Hematopoietic multipotent progenitor cell (in vitro differentiated cells): ENCODE measurements at places on chromosomes 7 and 10.

GRCh38 chr7:15446722-15447121 lies 115.1 kb downstream of the AGMO start:
- DNase-seq: no peak

DNA sequence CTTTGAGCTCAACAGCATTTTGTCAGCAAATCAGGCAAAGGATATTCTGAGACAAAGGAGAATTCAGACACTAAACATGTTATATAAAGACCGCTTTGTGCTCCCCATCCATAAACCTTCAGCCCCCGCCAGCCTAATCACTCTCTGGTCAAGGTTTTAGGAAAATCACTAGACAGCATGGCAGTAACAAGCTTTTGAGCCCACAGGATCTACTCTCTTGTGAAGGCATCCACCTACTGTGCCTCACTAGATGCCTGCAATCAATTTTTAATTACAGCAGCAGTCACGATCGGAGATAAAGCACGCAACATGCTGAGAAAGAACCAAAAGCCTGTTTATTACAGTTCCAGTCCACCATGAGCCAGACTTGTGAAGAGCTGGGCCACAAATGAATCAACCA lies 19.1 kb downstream of the PDE1C start:
- no peak for DNase-seq

DNA sequence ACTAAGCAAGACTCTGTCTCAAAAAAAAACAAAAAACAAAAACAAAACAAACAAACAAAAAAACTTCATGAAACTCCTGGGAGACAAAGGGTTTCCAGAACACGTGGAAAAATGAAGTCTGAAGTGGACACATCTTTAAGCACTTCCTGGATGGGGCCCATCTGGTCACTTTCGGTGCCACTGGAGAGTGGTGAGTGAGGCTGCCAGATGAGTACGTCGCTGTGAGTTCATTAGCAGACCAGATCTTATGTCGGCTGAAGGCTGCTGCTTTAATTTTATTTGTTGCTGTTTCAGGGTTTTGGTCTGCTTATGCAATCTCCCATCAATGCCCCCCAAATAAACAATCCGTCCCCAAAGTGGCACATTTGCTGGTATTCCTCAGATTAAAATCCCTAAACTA lies 64.4 kb downstream of the NPTX2 start:
- DNase-seq: peak; percentile 14

DNA sequence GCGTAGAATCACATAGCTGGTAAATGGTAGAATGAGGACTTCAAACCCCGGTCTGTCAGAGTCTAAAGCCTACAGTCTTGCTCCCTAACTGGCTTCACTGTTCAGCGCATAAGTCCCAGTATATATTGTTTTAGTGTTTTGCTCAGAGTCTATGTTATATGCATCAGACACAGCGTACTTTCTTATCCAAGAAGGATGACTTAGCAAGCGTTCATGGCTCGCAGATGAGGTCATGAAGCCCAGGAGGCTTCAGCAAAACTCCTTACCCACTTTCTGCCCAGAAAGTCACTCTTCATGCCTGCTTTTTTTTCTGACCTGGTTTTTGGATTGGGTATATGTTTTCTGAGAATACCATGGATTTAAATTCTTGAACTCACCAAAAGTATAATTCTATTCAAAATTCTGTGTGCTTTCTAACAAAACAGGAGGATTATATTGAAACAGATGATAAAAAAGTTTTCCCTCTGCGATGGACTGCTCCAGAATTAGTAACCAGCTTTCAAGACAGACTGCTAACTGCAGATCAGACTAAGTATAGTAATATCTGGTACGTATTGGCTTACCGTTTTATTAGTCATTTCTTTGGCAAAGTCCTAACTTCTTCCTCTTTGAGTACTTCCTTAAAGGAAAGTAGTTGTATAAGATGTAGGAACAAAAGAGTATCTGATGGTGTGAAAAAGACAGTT lies 24.6 kb upstream of the BHLHA15 start:
- DNase-seq: no peak

GRCh38 chr10:78331391-78331922 lies 297.8 kb downstream of the RPS24 start:
- DNase-seq: no peak

DNA sequence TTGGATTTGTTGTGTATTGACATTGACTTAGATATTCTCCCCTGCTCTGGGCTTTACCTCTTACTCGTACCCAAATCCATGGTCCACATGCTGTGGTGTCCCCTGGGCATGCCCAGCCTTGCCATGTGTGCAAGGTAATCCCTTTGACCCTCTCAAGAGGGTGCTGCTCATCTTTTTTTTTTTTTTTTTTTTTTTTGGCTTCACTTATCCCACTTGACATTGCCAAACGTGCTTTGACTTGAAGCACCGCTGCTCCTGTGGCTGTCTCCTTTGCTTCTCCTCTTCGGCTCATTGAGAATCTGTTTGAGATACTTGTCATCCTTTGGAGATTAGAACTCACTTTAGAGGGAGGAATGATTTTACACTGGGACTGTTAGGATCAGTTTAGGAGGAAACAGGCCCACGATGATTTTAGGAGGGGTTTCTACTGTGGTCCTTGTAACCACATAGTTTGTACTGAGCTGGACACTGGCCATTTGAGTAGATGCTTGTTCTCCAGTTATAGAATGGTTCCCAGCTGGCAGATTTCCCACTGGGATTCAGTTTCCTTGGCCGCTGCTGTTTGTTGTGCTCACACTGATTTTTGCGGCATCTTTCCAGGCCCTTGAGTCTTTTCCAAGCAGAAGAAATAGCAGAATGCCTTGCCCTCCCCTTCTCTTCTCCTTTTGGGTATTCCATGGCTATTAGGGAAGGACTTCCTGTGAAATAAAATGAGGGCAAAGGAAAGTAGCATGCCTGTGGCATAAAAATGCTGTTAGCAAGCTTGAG lies 184.8 kb downstream of the AUTS2 start:
- no peak for DNase-seq
